ENCODE measurements at places on chromosomes 11 and 22. TPM values are rescaled to one million over a fixed set of nuclear protein-coding genes. Genes with fewer than 3 reads are reported as not detected.

KCNJ11 gene
- 1.8 TPM for total RNA-seq

CDHR5 gene
- total RNA-seq: not detected

- no peak for DNase-seq
Measured at GRCh38 chr11:134731213-134731961, 319.3 kb upstream of the B3GAT1 start.

DNA sequence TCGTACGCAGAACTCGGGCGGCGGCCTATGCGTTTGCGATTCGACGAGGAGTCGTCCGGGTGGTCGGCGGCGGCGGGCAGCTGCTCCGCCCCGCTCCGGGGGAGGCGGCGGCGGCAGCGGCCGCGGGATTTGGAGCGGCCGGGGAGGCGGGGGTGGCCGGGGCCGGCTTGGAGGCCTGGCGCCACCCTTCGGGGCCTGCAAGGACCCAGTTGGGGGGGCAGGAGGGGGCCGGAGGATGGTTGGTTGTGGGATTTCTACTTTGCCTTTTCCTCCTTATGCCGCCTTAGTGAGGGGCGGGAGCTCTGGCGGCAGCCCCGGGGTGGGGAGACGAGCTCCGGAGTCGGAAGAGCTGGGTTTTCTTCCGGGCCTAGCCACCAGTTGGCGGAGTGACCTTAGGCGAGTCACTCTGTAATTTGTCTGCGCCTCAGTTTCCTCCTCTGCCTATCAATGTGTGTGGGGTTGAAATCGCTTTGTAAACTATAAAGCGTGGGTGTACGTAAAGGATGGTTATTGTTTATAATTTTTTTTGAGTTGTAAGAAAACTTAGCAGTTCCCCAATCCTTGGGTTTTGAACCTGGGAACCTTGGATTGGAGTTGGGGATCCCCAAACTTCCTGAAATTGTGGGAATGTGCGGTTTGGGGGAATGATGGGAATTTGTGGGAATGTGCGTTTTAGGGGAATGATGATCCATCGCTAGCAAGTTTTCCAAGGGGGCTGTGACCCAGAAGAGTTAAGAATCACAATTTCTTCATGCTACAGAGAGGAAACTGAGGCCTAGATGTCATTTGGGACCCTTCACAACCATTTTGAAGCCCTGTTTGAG is 679 bp downstream of the TUG1 start:
- no peak for DNase-seq

GRCh38 chr11:17513853-17514252 is 30.4 kb downstream of the USH1C start:
- no peak for DNase-seq

GRCh38 chr11:124036666-124037065 is 4.5 kb downstream of the OR10G7 start:
- no peak for DNase-seq

GRCh38 chr11:56558574-56558973 is 15.5 kb upstream of the OR5M11 start:
- no peak for DNase-seq

- DNase-seq: no peak
Measured at GRCh38 chr22:29831186-29831921, 6.7 kb downstream of the ASCC2 start.

PARVG gene
- total RNA-seq: 57.9 TPM

DNA sequence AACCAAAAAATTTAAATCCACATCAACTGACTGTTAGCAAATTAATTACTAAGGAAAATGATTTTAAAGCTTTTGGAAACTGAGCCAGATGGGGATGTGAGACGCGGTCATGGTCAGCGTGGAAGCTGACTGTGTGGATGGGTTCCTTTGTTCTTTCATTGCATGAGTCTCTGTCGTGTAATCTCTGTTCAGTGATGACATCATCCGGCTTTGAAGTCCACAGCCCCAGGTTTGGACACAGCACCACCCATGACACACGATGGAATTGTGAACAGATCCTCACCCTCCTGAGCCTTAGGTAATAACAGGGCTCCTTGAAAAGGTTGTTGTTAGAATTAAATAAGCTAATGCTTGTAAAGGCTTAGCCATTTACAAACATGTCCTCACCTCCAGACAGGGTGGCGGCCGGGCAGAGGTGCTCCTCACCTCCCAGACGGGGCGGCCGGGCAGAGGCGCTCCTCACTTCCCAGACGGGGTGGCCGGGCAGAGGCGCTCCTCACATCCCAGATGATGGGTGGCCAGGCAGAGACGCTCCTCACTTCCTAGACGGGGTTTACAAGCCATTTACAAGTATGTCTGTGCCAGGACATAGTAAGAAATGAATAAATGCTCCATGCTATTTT is 677.3 kb downstream of the TBC1D22A start:
- DNase-seq: peak; percentile 38

UPK3A gene
- not detected for total RNA-seq

GRCh38 chr11:75428281-75428724 is 4.7 kb downstream of the KLHL35 start:
- peak; percentile 95 for DNase-seq

- no peak for DNase-seq
Measured at GRCh38 chr22:22043296-22044078, 60.9 kb upstream of the TOP3B start.

- no peak for DNase-seq
Measured at GRCh38 chr22:19844377-19845053, 10.2 kb downstream of the GNB1L start.

DNA sequence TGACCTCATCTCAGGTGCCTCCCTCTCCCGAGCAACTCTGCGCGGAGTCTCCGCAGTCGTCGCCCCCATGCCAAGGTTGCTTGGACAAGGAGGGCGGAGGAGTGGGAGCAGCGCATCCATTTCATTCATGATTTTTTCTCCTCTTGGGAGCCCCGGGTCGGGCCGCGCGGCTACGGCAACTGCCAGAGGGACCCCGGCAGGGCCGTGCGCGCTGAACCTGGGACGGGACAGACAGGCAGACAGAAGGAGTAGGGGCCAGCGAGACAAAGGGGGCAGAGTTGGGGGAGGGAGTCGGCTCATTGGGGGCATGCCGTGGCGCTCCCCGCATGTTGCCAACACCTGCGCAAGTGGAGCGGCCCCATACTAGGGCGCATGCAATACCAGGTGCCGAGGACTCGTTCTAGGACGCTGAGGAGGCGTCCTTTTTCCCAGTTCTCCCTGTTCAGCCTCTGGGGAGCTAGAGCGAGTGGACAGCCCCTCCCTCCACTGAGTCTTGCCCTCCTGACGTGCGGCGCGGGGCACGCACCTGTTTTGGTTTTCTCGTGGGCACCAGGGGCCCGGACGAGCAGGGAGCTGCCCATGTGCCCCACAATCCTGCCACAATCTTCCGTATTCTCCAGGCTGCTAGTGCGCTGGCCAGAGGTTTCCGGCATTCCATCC is 501 bp upstream of the PTPN5 start:
- DNase-seq: no peak

DNA sequence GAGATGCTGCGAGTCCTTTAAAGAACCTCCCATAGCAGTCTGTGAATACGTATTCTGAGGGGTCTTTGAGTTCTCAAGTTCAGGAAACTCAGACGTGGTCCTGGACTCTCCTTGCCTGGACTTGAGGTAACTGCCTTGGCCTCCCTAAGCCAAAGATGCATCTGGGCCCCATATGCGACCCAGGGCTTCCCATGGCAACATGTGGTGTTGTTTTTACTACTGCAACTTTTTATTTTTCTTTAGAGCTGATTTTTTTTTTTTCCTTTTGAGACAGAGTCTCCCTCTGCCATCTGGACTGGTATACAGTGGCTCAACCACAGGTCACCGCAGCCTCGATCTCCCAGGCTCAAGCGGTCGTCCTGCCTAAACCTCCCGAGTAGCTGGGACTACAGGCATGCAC is 321.1 kb downstream of the ST3GAL4 start:
- no peak for DNase-seq

GRCh38 chr11:26519469-26519868 is 52.6 kb downstream of the MUC15 start:
- no peak for DNase-seq

DNA sequence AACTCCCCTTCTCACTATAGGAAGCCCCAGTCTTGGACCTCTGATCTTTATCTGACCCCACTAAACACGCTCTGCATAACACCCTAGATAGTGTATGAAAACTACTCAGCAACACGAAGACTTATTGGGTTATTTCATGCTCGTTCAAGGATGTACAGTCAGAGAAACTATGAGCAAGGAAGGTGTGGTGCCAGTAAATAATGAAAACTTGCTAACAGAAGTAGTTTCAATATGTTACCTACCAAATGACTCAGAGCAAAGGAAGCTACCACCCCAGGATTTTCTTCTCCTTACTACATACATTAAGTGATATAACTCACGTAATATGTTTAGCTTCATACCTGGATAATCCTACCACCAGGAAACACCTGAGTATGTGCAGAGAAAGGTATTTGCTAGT is 25.9 kb upstream of the LYVE1 start:
- no peak for DNase-seq

Measured in left lung (tissue), 14 donors.